ENCODE measurements at places on chromosomes 3 and 15.

DNA sequence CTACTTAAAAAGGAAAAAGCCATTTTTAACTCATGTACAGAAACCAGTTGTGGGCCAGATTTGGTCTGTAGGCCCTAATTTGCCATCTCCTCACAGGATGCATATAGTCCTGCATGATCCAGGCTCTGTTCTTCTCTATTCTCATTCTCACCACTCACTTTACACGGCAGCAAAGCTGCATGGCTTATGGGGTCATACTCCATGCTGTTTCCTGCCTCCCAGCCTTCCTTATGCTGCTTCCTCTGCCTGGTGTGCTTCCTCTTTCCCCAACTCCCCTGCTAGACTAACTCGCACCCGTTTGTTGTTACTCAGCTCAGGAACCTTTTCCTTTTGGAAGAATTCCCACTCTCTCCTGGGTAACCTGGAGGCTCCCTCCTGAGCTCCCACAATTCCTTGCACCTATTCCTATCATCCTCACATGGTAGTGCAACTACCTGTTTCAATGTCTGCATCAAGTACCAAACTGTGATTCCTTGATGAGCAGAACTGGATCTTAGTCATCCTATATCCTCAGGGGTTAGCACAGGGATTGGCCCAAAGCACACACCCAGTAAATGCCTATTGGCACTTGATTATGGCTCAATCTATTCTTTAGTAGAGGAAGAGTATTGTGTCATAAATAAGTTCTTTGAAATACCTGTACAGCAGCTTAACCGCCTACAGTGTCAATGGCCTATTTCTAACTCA is 172.1 kb upstream of the MITF start:
- no peak for DNase-seq

DNA sequence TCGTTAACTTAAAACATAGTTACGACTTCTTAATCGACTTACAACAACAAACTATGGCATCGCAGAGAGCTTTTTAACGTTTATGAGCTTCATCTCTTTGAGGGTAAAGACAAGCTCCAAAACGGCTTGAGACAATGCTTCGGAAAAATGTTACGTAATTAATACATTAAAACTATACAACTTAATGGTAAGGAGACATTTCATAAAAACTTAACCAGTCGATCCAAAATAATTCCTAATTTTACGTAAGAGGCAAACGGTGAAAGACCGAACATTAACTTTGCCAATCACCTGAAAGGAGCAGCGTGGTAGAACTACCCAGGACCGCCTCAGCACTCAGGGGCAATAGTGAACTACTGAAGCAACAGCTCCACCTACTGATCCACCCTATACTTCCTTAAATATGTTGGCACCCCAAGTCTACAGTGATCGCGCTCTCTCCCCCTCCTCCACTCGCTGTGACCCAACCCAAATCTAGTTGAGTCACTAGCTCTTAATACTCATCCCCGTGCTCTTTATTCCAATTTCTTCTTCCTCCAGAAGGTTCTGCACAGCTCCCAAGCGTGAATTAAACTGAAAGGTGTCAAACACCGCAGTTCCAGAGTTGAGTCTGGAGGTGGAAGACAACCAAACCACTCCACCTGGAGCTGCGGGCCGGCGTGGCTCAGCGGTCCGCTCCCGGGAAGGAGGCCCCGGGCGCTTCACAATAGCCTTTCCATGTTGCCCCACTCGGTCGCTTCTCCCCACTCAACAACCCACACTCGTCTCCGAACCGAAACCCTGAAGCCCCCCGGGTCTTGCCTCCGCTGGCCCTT is 901 bp downstream of the NAA50 start:
- peak; percentile 83 for DNase-seq

DNA sequence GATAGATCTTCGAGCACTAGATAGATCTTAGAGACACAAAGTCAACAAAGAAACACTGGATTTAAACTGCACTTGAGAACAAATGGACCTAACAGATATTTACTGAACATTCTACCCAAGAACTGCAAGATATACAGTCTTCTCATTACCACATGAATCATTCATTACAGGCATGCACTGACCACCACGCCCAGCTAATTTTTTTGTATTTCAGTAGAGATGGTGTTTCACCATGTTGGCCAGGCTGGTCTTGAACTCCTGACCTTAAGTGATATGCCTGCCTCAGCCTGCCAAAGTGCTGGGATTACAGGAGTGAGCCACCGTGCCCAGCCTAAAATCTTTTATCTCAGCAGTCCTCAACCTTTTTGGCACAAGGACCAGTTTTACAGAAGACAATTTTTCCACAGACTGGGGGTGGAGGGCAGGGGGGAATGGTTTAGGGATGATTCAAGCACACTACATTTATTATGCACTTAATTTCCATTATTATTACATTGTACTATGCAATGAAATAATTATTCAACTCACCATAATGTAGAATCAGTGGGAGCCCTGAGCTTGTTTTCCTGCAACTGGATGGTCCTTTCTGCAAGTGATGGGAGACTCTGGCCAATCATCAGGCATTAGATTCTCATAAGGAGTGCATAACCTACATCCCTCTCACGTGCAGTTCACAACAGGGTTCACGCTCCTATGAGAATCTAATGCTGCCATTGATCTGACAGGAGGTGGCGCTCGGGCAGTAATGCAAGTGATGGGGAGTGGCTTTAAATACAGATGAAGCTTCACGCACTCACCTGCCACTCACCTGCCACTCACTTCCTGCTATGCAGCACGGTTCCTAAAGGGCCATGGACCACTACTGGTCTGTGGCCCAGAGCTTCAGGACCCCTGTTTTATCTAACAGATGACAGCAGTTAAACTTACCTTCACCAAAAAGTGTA is 21.7 kb downstream of the CSNK1G1 start:
- DNase-seq: no peak

- DNase-seq: no peak
Measured at GRCh38 chr3:185297867-185298266, 44.0 kb upstream of the EHHADH start.

GRCh38 chr3:38281895-38282686 is at the start of gene SLC22A14:
Gene SLC22A14 (plus strand): TSS chr3:38282294. CDS start chr3:38306027, 23,733 bp downstream.
- no peak for DNase-seq

DNA sequence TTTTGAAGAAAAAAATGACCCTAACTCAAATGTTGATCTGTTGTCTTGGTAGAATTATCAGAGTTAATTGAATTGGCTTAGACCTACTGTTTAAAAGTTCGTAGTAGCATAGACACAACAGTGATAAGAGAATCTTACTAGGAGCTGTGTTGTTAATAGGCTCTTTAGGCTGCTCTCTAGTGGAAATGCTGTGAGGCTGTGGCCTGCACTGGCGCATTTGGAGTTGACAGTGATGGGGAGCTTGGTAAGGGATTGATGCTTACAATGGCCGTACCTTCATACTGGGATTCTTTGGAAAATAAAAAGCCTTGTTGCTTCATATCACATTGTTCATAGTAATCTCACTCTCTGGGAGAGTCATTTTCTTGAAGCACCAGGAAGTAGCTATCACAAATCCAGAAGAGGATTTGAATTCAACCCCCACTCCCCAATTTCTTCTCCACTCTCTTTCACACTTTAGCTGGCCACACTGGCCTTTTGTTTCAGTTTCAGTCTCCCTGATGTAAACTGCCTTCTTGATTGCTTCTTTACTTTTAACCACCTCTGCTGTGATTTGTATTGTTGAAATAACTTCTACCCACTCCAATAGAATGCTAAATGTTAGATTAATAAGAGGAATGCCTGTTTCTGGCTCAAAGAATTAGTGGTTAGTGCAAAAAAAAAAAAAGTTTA is 56.6 kb downstream of the CEP63 start:
- DNase-seq: no peak

DNA sequence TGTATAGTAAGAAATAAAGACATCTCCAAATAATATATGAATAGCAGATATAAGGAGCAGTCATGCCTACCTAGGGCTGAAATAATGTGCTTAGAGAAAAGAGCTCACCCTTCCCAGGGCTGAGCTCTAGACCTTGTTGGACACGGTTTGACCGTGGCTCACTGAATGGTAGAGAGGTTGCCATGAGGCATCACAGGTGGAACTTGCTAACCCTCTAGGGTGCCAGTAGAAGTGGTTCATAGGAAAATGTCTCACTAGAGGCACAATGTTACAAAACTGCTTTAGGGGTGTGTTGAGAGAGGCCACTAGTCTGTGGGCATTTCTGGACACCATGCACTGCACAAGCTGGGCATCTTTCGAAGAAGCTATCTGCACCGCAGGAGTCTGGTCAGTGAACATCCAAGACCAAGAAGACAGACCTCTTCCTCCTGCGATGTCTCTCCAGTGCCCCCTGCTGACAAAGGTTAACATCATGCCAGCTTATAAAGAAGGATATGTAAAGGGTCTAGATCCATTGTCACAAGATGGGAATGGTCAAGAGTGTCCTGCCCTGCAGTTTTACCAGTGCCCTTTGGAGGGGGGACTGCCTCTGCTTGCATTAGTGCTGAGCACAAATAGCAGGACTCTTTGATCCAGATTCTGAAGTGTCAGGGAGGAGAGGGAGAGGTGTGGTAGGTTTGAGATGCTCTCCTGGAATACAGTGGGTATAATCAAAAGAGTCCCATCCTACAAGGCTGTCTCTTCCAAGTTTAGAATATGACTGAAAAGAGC is 266.8 kb downstream of the ZNF385D start:
- DNase-seq: peak; percentile 41

GRCh38 chr3:187610981-187611511 is 59.1 kb downstream of the SST start:
- DNase-seq: no peak

DNA sequence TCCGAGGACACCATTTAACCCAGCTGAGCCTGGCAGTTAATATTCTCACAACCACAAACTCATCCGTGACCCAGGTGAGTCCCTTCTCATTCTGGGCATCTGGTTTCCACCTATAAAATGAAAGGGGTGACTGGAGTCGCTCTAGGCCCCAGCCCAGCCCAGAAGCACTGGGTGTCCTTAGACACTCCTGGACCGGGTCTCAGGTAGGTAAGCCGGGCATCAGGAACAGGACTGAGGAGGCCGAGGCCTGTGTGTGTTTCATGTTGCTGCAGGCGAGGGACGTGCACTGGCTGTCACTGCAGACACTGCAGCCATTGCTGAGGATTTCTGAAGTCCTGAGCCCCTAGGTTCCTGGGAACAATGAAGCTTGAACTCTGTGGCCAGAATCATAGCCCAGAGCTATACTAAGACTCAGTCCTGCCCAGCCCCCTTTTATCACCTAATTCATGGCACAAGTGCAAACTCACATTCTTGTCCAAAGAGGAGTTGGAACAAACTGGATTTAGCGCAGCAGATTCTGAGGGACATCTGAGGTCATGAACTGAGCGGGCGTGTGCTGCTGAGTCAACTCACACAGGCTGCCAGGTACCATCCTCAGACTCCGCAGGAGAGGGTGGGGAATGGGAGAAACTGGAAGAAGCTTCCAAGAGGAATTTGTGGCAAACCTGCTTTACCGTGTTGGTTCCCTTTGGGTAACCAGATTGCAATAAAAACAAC is 184.9 kb downstream of the FAM43A start:
- DNase-seq: no peak

DNA sequence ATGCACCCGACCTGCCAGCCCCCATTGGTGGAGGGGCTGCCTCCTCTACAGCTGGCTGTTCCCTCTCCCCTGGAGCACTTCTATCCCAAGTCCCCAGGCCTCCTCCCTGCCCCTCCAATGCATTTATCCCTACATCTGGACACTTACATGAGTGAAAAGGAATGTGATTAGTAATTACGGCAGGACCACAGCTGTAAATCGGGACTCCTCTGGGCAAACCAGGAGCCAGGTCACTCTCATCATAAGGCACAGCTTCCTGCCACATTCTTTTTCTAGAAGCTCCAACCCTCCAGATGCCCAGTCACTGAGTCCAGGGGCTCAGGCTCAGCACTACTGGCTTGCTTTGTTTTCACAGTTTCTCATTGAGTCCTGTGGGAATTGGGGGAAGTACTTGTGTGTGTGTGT is 54.3 kb downstream of the IL20RB start:
- DNase-seq: peak; percentile 27

GRCh38 chr3:176992565-176992964 is 204.7 kb downstream of the TBL1XR1 start:
- no peak for DNase-seq

DNA sequence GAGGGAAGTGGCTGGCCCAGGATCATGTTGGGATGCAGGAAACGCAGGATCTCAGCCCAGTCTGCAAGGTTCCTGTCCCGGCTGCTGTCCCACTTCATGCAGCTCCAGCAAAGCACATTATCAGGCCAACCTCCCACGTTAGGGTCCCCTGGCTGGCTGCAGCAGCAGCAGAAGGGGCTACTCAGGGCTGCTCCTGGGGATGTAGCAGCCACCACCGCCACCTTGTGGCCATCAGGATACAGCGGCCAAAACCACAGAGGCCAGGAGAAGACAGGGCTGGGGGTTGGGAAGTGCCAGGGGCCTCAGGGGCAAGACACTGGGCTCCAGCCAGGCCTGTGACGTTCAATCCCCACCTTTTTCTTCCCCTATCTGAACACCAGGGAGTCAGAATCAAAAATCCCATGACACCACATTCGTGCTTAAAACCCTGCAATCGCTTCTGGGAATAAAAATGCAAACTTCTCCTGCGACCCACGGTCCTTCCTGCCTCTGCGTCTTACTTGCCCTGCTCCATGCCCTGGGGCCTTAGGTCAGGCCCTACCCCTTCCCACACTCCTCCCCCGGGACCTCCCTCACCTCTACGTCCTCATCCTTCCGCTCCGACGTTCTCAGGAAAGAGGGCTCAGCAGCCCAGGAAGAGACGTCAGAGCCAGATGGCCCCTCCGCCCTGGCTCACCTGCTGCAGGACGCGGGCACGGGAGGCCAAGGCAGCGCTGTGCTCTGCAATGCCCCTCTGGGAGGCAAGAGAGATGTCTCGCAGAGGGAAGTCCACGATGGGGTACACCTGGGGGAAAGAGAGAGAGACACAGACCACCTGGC is 21.5 kb downstream of the SSUH2 start:
- peak; percentile 69 for DNase-seq

- DNase-seq: no peak
Measured at GRCh38 chr3:178059119-178059518, 477.1 kb upstream of the KCNMB2 start.

DNA sequence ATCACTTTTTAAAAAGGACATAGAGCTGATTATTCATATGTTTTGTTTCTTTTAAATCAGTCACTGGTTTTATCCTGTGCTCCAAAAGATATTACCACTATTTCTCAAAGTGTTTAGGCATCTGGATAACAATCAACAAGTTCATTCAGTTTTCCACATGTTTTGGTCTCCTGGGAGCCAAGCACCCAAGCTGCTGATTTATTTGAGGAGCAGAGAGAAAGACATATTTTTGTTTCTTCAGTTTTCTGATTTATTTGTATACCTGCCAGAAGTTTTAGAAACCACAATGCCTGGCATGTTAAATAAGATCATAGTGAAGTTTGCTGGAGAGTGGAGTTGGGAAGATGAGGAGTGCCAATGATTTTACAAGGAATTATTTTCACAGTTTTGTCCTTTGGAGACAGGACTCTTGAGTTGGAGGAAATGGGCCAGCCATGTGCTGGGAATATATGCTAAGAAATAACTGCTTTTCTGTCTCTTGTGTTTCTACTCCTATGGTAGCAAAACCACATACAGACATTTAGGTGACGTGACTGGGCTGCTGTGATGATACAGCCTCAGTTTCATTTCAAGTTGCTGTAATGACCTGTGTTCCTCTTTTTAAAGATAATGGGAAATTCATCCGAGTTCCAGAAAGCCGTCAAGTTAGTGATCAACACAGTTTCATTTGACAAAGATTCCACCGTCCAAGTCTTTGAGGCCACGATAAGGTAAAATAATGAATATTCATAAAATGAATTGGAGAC is 11.7 kb downstream of the EDEM1 start:
- no peak for DNase-seq

- no peak for DNase-seq
Measured at GRCh38 chr3:115961380-115961779, 338.1 kb downstream of the GAP43 start.

Data from NCI-H524 (cell line).